Inflammatory macrophage treated with lipopolysaccharide for 1 hour (primary cell): ENCODE measurements at places on chromosomes 1 and 21.

- DNase-seq, result peak; percentile 81
These were observed 18.9 kb upstream of the BTG2 start for GRCh38 chr1:203286161-203286984.

GRCh38 chr1:236167154-236167553, 24.8 kb downstream of the GPR137B start:
- DNase-seq, result no peak

- DNase-seq, result no peak
These were observed 128.5 kb upstream of the RRP15 start for GRCh38 chr1:218156595-218156994.

- no peak for DNase-seq
These were observed 347.4 kb upstream of the PTBP2 start for GRCh38 chr1:96374076-96374762.

DNA sequence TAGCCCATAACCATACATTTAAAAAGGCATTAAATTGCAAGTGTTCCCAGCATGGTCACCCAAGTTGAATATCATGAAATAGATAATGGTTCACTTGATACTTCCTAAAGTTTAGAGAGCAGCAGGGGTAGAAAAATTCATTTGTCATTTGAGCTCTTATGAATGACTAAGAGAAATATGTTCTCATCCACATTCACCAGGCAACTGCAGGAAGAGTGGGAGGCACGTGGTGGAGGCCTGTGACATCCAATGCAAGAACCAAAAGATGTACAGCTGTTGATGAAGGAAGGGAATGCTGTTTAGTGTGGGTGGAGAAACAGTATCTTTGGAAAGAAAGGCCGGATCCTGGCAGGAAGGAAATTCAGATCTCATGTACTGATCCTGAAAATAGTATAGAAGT, 473.1 kb downstream of the ADGRL2 start:
- no peak for DNase-seq
